ENCODE measurements at places on chromosomes 4 and X.
A peak's percentile ranks its signal among the peaks of the same experiment; 100 is the strongest.

DNA sequence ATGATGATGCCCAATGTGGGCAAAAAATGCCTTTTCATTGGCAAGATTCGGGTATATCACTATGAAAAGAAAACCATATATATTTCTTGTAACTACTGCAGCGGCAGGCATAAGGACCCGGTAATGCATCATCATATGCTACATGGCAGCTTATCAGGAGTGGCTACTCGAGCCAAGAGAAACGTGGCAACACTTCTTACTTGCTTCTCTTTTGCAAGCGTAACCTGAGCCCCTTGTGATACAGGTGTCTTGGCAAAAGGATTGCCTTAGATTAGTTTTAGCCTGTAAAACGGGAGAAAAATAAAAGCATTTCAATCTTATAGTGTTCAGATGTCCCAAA, 280.3 kb downstream of the SPRY1 start:
- H3K36me3 ChIP-seq, result no peaks in the 10 kb centered on the region
- no peak for DNase-seq
- no peaks in the 10 kb centered on the region for H3K4me1 ChIP-seq
- H3K27me3 ChIP-seq, result 0 out of 2 replicates have a peak, but pooled peaks cover 5% of the 10 kb centered on the region

DNA sequence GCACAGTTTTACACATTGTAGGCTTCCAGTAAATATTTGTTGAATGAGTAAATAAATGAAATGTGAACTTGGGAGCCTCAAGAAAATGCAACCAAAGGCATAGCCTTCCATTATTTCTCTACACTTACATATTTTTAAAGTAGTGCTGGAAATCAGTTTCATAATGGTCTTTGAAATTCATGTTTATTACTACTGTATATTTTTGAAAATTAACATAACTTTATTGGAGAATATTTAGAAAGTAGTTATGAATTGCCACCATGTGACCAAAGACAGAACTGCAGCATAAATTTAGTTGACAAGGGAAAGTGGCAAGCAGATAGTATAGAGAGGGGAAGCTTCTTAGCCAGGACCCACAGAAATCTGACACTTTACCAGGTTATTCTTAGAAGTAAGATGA, 6.4 kb downstream of the TCEAL8 start:
- H3K4me1 ChIP-seq, result peaks cover under 1% of the 10 kb centered on the region
- no peaks in the 10 kb centered on the region for H3K36me3 ChIP-seq
- H3K27ac ChIP-seq, result no peak overlapping the region
- no peak for DNase-seq

GRCh38 chrX:38513112-38513742, 48.1 kb upstream of the TSPAN7 start:
- H3K36me3 ChIP-seq, result no peaks in the 10 kb centered on the region
- no peaks in the 10 kb centered on the region for H3K27me3 ChIP-seq
- H3K4me1 ChIP-seq, result no peaks in the 10 kb centered on the region
- no peak overlapping the region for H3K27ac ChIP-seq
- DNase-seq, result no peak
- H3K4me3 ChIP-seq, result no peak overlapping the region

GRCh38 chr4:148441624-148441985, 609 bp downstream of the NR3C2 start:
- H3K27ac ChIP-seq, result no peak overlapping the region
- peaks cover 4% of the 10 kb centered on the region for H3K27me3 ChIP-seq
- DNase-seq, result no peak
- H3K4me3 ChIP-seq, result peak overlapping the region; percentile 75
- H3K4me1 ChIP-seq, result peaks cover 4% of the 10 kb centered on the region

- no peak overlapping the region for H3K27ac ChIP-seq
- no peak overlapping the region for H3K4me3 ChIP-seq
- H3K36me3 ChIP-seq, result no peaks in the 10 kb centered on the region
- no peak for DNase-seq
Observed at GRCh38 chr4:23035521-23036056, 342.9 kb downstream of the GBA3 start.

GRCh38 chr4:139525414-139525813, 30.6 kb downstream of the SETD7 start:
- no peaks in the 10 kb centered on the region for H3K36me3 ChIP-seq
- H3K27me3 ChIP-seq, result no peaks in the 10 kb centered on the region
- H3K27ac ChIP-seq, result no peak overlapping the region
- peak; percentile 23 for DNase-seq
- H3K4me3 ChIP-seq, result no peak overlapping the region

GRCh38 chrX:131609480-131609879, 65.6 kb downstream of the OR13H1 start:
- DNase-seq, result no peak
- no peaks in the 10 kb centered on the region for H3K27me3 ChIP-seq
- no peak overlapping the region for H3K27ac ChIP-seq

- no peak for DNase-seq
- no peak overlapping the region for H3K4me3 ChIP-seq
- H3K36me3 ChIP-seq, result no peaks in the 10 kb centered on the region
- no peaks in the 10 kb centered on the region for H3K27me3 ChIP-seq
Observed at GRCh38 chr4:147084861-147085260, 139.2 kb upstream of the TTC29 start.

DNA sequence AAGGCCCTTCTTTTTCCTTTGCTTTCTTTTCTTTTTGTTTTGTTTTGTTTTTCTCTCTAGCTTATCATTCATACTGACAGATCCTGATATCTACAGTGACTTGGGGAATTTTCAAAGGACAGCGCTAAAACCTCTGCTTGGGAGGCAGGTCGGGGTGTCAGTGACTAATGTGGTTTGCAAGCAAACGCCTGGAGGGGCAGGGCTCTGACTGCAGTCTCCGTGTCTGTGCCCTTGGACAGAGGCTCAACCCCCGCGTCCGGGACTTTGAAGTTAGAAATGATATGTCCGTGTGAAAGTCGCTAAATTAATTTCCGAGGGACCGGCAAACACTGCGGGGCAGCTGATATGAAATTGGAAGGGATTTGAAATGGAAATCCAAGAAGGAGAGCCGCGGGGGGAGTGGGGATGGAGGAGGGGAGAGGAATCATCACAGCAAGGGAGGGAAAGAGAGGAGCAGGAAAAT, 312.4 kb downstream of the DHRSX start:
- no peaks in the 10 kb centered on the region for H3K27me3 ChIP-seq
- H3K4me1 ChIP-seq, result no peaks in the 10 kb centered on the region
- no peaks in the 10 kb centered on the region for H3K36me3 ChIP-seq
- H3K4me3 ChIP-seq, result no peak overlapping the region

DNA sequence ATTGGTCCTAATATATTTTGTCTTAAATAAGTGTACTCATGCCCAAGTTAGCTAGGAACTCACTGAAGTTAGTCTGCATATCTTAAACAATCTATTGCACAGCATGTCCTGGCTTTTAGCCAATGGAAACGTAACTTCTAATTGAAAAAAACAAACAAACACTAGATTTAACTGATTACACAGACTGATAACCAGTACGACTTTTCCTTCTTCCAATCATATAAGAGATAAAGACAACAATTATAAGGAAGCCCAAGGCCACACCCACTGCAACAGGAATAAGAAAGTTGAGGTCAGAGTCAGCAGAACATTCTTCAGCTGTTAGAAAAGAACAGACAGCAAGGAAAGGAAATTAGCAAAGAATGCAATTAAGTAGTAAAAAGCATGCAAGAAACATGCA, 40.8 kb downstream of the LAMP2 start:
- H3K4me3 ChIP-seq, result no peak overlapping the region
- no peaks in the 10 kb centered on the region for H3K4me1 ChIP-seq
- H3K27me3 ChIP-seq, result no peaks in the 10 kb centered on the region
- no peak for DNase-seq
- no peak overlapping the region for H3K27ac ChIP-seq

- no peak overlapping the region for H3K4me3 ChIP-seq
- no peak for DNase-seq
- H3K36me3 ChIP-seq, result no peaks in the 10 kb centered on the region
- no peaks in the 10 kb centered on the region for H3K4me1 ChIP-seq
- no peak overlapping the region for H3K27ac ChIP-seq
Observed at GRCh38 chrX:30863974-30864373, 25.1 kb downstream of the TAB3 start.

GRCh38 chr4:156725257-156725656, 246.3 kb downstream of the PDGFC start:
- DNase-seq, result no peak
- H3K27ac ChIP-seq, result no peak overlapping the region
- no peaks in the 10 kb centered on the region for H3K27me3 ChIP-seq

- H3K27me3 ChIP-seq, result no peaks in the 10 kb centered on the region
- no peak for DNase-seq
- H3K27ac ChIP-seq, result no peak overlapping the region
- H3K4me1 ChIP-seq, result no peaks in the 10 kb centered on the region
Observed at GRCh38 chrX:65196758-65197360, 220.6 kb upstream of the ZC4H2 start.

GRCh38 chr4:113893546-113893945, 85.9 kb downstream of the ARSJ start:
- H3K27ac ChIP-seq, result no peak overlapping the region
- H3K36me3 ChIP-seq, result no peaks in the 10 kb centered on the region
- H3K4me1 ChIP-seq, result no peaks in the 10 kb centered on the region
- DNase-seq, result no peak
- no peaks in the 10 kb centered on the region for H3K27me3 ChIP-seq

GRCh38 chrX:150164971-150165600, 198.0 kb upstream of the MAMLD1 start:
- no peak for DNase-seq
- H3K36me3 ChIP-seq, result no peaks in the 10 kb centered on the region
- no peaks in the 10 kb centered on the region for H3K4me1 ChIP-seq

DNA sequence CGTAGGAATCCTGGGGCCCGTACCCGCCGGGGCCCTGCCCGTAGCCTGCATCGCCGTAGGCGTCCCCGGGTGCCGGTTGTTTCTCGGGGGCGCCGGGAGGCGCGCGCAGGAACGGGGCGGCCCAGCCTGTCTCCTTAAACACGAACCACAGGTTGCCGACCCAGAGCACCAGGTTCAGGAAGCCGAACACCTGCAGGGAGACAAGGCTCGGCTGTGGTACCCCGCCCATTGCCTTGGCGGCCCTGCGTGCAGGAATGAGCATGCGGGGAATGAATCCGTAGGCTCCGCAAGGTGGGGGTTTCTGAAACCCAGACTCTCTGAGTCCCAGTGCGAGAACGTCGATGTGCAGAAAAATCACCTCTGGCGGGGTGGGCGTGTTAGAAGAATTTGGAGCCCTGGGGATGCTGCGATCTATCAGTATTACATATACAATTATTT, 5.4 kb upstream of the PRICKLE3 start:
- H3K27me3 ChIP-seq, result no peaks in the 10 kb centered on the region
- H3K27ac ChIP-seq, result peak overlapping the region; percentile 57
- H3K4me1 ChIP-seq, result peaks cover 3% of the 10 kb centered on the region
- H3K36me3 ChIP-seq, result no peaks in the 10 kb centered on the region

- no peaks in the 10 kb centered on the region for H3K27me3 ChIP-seq
- H3K27ac ChIP-seq, result no peak overlapping the region
- no peaks in the 10 kb centered on the region for H3K36me3 ChIP-seq
Observed at GRCh38 chrX:35665311-35665710, 132.8 kb upstream of the MAGEB16 start.

- no peaks in the 10 kb centered on the region for H3K36me3 ChIP-seq
- no peak overlapping the region for H3K27ac ChIP-seq
Observed at GRCh38 chrX:115259238-115259875, 25.5 kb upstream of the LRCH2 start.

DNA sequence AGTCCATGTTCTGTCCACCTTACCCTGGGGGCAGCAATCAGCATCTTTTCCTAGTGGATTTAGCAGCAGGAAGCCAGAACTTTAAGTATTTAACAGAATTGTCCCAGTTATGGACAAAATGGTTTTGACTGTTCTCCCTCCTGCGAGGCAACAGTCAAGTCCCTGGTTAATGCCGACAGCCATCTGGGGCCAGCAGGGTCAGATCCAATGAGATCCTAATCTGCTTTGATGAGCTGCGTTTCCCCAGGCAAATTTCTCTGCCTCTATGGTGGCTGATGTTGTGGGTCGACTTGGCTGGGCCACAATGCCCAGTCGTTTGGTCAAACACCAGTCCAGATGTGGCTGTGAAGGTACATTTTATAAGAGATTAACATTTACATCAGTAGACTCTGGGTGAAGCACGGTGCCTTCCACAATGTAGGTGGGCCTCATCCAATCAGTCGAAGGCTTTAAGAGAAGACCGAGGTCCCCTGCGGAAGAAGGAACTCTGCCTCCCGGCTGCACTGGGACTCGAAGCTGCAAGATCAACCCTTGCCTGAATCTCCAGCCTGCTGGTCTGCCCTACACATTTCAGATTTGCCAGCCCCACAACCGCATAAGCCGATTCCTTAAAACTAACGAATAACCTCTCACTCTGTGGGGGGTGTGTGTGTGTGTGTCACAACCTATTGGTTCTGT, 89.0 kb upstream of the C4orf50 start:
- no peak for DNase-seq
- H3K4me1 ChIP-seq, result no peaks in the 10 kb centered on the region
- H3K4me3 ChIP-seq, result no peak overlapping the region
- H3K36me3 ChIP-seq, result no peaks in the 10 kb centered on the region
- no peak overlapping the region for H3K27ac ChIP-seq

DNA sequence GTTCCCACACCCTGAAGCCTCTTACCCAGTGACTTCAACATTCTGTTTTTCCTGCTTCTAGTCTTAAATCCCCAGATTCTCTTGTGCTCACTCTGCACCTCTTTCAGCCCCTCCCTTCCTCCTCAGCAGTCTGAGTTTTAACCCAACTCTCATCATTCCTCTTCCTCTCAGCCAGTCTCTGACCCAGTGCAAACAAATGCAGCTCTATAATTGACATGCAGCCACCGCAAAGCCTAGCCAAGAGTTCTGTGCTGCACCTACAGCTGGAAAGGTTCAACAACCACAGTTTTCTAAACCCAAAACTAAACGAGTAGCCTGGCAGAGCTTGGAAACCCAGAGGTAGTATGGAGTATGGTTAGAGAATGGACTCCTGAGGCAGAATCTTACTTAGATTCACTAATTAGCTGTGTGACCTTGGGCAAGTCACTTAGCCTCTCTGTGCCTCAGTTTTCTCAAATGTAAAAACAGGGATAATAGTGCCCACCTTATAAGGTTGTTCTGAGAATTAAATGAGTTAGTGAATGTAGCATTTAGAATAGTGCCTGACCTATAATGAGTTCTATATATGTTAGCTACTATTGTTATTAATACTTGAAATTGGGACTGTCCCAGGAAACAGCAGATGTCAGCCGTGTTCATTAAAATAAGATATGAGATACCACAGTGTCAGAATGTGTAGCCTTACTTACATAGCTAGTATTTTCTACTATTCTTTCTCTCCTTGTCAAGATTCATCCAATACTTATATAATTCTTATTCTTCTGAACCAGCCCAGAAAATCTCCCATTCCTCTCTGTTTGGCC, 3.5 kb downstream of the TMEM154 start:
- peak overlapping the region; percentile 9 for H3K27ac ChIP-seq
- DNase-seq, result no peak
- H3K4me3 ChIP-seq, result peak overlapping the region; percentile 8
- no peaks in the 10 kb centered on the region for H3K27me3 ChIP-seq
- no peaks in the 10 kb centered on the region for H3K36me3 ChIP-seq
- peaks cover 29% of the 10 kb centered on the region for H3K4me1 ChIP-seq
